Progenitor cell of endocrine pancreas (in vitro differentiated cells): ENCODE measurements at places on chromosomes 11 and 22.
A peak's percentile ranks its signal among the peaks of the same experiment; 100 is the strongest.

- no peak for DNase-seq
These were observed 7.2 kb upstream of the BID start for GRCh38 chr22:17781319-17782031.

DNA sequence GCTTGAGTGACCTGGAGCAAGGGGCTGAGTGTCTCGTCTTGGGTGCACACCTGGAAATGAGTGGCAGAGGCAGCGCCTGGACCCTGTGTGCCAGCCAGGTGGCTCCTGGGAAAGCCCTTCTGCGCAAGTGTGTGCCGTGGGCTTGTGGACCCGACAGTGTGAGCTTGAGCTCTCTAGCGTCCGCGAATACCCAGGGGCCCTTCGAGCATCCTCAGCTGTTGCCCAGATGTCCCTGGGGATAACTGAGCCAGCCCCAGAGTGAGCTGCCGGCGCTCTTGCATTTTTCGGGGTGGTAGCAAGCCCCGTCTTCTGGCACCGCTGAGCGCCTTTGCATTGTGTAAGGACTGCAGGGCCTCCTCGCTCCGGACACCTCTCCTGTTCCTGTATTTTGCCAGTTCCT is 399.2 kb downstream of the TBC1D22A start:
- DNase-seq, result no peak

GRCh38 chr22:27632451-27633295 is 168.9 kb downstream of the MN1 start:
- DNase-seq, result no peak

DNA sequence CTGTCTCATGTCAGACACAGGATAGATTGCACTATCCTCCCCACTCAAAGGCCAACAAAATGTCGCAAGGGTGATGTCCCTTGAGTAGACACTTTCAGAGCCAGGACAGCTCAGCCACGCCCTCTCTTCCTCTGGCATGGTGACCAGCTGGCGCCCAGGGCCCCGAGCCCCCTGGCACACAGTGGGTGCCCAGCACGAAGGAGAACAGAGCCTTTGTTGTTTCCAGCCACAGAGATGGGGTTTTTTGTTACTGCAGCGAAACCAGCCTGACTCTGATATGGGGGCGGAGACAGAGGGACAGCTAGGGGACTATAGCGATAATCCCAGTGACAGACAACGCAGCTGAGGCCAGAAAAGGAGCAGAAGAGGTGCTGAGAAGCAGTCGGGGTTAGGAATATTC is 23.3 kb upstream of the CCND1 start:
- DNase-seq, result no peak

- no peak for DNase-seq
These were observed 8.5 kb upstream of the SLN start for GRCh38 chr11:107720303-107720774.

DNA sequence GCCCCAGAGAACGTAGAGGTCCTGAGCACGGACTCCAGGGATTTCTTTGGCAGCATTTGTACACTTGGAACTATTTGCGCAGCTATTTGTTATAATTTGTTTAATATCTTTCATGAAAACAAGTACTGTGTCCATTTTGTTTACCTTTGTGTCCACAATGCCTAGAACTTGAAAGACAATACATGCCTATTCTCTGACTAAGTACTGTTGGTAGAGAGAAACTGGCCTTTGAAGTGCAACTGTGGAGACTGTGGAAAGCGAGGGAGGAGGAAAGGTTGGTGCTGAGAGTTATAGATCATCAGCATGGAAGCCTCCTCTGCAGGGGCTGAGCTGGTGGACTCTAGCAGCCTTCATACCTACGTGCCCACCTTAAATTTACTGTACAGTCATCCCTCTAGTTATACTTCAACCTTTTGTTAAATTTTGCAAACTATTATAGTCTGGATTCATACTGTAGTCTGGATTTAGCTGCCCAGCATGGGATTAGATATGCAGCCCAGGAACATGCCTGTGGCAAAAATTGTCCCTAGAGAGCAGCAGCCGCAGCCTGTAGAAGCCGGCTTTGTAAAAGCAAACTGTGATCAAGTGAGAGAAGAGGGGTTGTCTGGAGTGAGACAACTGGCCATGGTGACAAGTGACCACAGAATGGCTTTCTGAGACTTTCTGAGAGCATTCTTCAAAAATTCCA is 24.2 kb upstream of the YAP1 start:
- no peak for DNase-seq

GRCh38 chr11:115964091-115964490 is 459.9 kb upstream of the CADM1 start:
- DNase-seq, result no peak

DNA sequence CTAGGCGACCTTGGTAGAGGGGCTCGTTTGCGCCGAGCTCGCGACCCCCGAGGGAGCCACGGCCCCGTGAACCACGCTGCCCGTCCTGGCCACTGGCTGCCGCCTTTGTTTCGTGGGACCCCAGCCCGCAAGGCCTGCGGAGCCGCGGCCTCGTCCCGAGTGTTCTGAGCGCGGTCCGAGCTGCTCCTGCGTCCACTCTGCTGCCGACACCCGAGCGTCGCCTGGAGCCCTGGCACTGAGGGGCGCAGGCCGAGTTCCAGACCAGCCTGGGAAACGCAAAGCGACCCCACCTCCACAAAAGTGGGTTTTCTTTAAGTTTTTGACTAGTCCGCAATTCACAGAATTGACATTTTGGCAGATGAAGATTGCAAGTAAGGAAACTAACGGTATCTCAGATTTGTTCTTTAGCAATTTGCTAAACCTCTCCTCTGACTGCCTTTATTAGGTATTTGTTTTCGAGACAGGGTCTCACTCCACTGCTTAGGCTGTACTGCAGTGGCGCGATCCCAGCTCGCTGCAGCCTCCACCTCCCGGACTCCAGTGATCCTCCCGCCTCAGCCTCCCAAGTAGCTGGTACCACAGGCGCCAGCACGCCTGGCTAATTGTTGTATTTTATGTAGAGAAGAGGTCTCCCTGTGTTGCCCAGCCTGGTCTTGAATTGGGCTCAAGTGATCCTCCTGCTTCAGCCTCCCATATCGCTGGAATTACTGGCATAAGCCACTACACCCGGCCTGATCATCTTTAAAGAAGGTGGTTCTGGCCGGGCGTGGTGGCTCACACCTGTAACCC is 879 bp upstream of the RNH1 start:
- no peak for DNase-seq

GRCh38 chr11:9568854-9569587 is 4.4 kb upstream of the WEE1 start:
- peak; percentile 41 for DNase-seq

GRCh38 chr11:63518548-63518947 is 12.7 kb downstream of the LGALS12 start:
- DNase-seq, result no peak

GRCh38 chr11:124085583-124085982 is 29.7 kb upstream of the VWA5A start:
- DNase-seq, result no peak

- no peak for DNase-seq
These were observed 30.7 kb downstream of the FGF4 start for GRCh38 chr11:69744435-69744834.

DNA sequence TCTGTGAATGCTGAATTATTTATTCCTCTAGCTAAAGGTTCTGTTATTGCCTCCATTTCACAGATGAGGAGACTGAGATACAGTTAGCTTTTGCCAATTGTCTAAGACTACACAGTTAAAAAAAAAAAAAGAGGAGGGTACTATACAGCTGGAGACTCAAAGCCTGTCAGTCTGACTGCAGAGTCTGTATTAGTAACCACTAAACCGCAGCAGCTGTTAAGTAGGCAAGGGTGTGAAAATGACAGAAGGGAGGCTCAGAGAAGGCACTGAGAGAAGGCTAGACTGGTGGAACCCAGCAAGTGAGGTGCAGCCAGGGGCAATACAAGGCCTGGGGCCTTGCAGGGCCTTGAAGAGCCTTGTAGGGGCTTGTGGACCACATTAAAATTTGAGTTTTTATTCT is 181.2 kb downstream of the CSNK2A3 start:
- no peak for DNase-seq

DNA sequence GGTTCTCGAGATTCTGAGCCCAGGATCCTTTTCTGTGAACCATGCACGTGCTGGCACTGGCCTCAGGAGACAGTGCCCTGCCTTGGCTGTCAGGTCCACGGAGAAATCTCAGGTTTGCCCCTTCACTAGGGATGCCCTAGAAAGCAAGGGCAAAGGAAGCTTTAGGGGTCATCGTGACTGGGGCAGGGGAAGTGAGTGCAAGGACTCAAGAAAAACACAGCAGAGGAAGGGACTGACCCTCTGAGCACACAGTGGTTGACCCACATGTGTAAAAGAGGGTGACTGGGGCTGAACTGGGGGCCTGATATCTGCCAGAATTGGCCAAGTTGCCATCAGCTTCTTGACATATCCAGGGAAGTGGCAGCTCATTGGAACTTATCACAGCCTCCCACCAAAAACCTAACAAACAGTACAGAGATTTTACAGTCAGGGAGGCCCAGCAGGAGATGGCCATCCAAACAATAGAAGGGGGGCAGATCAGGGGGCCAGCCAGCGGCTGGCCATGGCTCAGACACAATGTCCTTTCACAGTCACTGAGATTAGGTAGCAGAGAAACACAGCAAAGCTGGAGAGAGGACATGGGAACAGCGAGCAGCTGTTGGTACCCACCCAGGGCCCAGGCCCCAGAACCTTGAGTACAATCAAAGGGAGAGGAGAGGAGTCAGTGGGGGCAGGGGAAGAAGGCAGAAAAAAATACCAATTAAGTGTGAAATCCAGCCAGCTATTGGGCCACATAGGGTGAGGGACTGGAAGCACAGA is 4.4 kb downstream of the TMEM121B start:
- no peak for DNase-seq

GRCh38 chr22:34592123-34592740 is 473.7 kb upstream of the ISX start:
- DNase-seq, result no peak

DNA sequence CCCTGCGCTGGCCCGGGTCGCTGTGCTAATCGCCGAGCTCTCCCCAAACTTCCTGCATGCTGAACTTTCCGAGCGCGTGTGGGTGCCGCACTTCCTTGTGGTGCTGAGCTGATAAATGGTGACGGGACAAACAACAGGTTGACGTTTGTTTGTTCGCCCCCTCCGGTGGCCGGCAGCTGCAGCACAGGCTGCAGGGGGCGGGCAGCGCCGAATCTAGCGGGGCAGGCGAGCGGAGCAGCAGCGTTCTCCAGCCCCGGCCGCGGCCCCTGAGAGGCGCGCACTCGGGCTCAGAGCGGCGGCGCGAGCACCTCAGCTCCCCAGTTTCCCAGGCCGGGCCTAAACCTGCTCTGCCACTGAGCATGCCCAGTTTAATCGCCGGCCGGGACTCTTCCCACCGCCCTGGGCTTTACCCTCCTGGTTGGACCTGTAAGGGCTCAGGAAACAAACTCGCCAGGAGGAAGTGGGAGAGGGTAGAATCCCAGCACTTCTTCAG is at the start of gene PDGFD:
TSS of gene PDGFD (minus strand) at position 120 of the 493 bp plus-strand sequence.
- peak; percentile 81 for DNase-seq

DNA sequence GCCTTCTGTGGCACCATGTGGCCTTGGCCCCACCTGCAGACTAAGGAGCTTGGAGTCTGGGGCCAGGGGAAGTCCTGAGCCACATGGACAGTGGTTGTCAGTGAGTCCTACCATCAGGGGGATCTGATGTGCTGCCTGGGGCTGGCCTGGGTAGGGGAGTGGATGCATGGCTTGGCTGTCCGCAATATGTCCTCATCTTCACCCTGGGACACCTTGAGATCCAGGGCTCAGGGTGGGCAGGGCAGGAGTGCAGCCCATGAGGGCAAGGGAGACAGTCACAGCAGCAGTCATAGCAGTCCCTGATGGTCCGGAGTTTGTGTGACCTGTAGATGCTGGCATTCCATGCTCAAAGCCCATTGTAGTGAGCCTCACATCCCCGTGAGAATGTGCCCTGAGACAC is 256.8 kb upstream of the B3GAT1 start:
- no peak for DNase-seq

GRCh38 chr22:50016308-50016987 is 3.9 kb upstream of the IL17REL start:
- no peak for DNase-seq

DNA sequence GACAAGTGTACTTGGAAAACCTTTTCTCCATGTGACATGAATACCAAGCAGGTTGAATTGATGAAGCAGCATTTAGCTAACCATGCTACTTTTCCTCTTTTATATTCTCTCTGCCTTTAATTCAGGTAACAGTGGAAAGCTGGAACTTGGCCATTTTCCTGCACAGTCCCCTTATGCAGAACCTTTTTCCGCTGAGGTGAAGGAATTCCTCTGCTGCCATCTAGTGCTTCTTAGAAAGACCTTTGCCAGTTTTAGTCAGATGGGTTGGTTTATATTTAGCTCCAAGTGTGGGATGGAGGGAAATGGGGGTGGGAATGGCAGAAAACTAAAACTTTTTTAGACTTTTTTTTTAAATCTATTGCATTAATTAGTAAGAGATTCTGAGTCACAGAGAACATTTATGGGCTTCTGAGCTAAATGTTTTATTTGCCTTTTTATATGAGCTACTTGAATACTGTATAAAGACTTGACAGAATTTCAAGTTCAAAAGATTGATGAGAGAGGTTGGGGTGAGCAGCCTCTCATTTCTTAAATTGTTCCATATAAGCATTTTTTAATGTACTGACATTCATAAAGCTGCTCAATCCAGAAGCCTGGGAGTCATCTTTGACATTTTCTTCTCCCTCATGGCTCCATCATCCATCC is 153.9 kb upstream of the ZC3H12C start:
- no peak for DNase-seq

GRCh38 chr11:107858217-107859070 is at the start of gene SLC35F2:
TSS of gene SLC35F2 (minus strand) at chr11:107858787. CDS start at chr11:107858767, 20 bp downstream.
- DNase-seq, result peak; percentile 64

DNA sequence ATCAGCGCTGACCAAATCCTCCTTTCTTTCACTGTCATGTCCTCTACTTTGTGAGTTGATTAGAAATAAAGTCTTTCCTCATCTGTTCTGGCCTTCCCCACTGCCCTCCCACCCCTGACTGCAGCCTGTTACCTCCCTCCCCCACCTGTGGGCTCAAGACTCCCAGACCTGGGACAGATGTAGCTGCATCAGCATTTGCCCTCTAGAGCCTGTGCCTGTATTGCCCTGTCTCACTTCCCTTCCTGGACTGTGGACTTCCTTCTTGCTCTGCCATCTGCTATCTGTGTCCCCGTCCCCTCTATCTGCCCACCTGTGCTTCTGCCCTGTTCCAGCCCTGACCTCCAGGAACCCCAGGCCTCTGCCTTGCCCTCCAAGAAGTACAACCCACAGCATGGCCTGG is 122.5 kb downstream of the GALNT18 start:
- no peak for DNase-seq

GRCh38 chr22:30531651-30532608 is 14.6 kb downstream of the SEC14L6 start:
- DNase-seq, result no peak

- DNase-seq, result no peak
These were observed 115.1 kb upstream of the GRAMD1B start for GRCh38 chr11:123314972-123315371.

DNA sequence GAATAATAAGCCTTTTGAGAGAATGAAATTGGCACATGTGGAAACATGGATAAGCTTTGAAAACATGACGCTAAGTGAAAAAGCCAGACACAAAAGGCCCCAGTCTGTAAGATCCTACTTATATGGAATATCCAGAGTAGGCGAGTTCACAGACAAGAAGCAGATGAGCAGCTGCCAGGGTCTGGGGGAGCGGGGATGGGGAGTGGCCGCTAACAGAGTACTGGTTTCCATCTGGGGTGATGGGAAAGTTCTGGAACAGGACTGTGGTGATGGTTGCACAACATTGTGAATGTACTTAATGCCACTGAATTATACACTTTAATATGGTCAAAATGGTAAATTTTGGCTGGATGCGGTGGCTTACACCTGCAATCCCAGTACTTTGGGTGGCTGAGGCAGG is 126.5 kb downstream of the SPATA19 start:
- DNase-seq, result no peak

- no peak for DNase-seq
These were observed 13.2 kb upstream of the PEX26 start for GRCh38 chr22:18064636-18065035.
